CD4-positive, alpha-beta T cell treated with Interleukin-10 for 1 hour (primary cell): ENCODE measurements at places on chromosomes 3 and 15.
A peak's percentile ranks its signal among the peaks of the same experiment; 100 is the strongest.

DNA sequence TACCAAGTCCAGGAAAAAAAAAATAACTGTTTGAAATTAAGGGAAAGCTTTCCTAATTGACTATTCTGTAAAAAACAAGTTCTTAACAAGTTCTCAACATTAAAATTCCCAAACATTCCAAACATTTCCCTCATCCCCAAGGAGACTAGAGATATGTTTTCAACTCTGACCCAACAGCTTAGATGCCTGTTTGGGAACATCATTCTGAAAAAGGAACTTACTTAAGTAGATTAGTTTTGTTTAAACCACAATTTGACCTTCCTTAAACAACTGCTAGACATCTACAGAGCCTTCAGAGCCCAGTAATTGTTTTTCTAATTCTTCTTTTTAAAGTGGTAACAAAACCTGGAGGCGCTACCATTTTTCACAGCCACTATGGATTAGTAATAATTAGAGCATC, 12.8 kb downstream of the UBR1 start:
- DNase-seq = no peak

GRCh38 chr3:143849854-143850549, 1.7 kb upstream of the SLC9A9 start:
- peak; percentile 7 for DNase-seq

- no peak for DNase-seq
Measured at GRCh38 chr3:102177075-102177755, 257.6 kb upstream of the ZPLD1 start.

DNA sequence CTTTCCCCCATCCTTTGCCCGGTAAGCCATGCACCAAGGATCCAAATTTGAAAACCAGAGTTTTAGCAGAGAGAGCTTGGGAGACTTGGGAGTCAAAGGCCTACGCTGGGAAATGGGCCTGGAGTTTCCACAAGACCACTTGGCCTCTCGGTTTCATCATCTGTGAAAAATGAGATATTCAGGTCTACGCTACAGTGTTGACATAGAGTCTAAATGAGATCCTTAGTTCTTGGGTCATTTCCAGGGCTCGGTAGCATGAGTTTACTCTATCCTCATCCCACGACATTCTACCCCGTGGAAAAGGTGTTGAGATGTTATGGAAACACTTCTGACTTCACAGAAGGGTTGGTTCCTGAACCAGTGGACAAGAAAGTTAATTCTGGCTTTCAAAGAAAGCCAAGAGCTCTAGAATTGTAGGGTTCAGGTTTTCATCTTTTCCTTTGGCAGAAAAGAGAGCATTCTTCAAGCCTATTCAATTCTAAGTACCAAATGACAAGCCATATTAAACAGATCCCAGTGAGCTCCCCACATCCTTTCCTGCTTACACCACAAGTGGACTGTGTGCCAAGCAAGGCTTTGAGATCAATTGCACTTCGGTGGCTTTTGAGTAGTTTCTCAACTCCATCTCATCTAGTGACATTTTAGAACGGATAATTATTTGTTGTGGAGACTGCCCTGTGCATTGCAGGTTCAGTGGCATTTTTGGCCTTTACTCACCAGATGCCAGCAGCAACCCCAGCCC, 219.7 kb downstream of the SLCO3A1 start:
- DNase-seq = no peak

- no peak for DNase-seq
Measured at GRCh38 chr3:134094491-134094890, 64.8 kb upstream of the SLCO2A1 start.

GRCh38 chr3:179264449-179264848, 13.5 kb upstream of the KCNMB3 start:
- DNase-seq = no peak

- DNase-seq = no peak
Measured at GRCh38 chr3:14295801-14296200, 106.6 kb upstream of the SLC6A6 start.

DNA sequence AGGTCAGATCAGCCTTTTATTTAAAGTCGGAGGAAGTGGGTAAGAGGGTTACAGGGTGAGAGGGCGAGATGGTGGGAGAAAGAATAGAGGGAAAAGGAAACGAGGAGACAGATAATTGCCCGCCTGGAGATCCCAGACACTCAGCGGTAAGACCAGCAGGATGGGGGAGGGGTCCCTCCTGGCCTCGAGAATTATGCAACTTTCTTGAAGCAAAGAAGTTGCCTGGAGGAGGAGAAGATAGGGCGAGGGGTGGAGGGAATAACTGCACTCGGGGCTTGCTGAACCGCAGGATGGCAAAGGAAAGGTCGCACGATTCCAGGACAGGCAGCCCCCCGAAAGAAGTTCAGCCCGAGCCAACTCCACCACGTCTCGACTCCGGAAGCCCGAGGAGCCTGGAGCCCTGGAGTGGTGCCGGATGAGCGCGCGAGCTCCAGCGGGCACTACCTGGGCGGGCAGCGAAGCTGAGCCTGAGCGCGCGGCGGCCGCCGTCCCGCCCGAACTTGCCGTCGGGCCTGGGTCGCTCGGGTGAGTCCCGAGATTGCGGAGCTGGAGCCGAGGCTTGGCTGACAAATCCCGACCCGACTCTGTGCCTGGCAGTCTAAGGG, 402 bp downstream of the WWTR1 start:
- DNase-seq = no peak

GRCh38 chr3:18426597-18427193, 1.6 kb upstream of the SATB1 start:
- DNase-seq = no peak

GRCh38 chr3:63979093-63979885, 44.0 kb downstream of the PSMD6 start:
- peak; percentile 67 for DNase-seq

GRCh38 chr15:28888900-28889299, 3.1 kb downstream of the APBA2 start:
- no peak for DNase-seq

- no peak for DNase-seq
Measured at GRCh38 chr3:185477316-185477715, 21.5 kb downstream of the TMEM41A start.

DNA sequence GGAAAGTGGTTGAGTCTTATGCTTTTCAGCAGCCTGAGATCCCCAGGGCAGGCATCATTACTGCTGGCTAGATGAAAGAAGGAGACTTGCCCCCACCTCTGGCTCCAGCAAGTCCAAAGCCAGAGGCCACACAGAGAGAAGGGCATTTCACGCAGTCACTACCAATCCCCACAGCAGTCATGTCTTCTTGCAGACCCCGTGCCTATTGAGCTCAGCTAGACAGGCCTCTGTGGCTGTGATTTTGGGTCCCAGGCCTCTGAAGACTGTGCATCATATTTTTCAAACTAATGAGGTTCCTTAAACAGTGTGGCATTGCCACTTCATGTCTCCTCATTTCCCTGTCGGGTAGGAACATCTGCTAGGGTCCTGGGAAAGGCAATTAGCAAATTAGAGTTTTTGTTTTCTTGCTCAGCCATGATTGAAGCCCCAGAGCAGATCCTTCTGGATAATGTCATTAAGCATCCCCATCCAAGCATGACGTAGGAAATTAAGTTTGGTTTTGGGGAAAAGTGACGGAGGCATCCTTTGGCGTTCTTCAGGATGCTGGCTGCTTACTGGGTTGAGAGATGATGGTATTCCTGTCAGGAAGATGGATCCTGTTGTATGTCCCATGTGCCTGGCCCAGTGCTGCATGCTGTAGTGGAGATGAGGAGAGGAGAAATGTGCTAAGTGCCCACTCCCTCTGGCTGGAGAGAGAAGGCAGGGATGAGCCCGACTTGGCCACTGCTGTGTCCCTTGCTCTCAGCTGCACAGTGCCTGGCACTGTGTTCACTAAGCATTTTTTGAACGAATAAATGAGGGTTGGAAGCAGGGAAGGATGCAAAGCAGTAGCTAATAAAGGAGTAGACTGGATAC, 7.0 kb downstream of the SPSB4 start:
- no peak for DNase-seq

DNA sequence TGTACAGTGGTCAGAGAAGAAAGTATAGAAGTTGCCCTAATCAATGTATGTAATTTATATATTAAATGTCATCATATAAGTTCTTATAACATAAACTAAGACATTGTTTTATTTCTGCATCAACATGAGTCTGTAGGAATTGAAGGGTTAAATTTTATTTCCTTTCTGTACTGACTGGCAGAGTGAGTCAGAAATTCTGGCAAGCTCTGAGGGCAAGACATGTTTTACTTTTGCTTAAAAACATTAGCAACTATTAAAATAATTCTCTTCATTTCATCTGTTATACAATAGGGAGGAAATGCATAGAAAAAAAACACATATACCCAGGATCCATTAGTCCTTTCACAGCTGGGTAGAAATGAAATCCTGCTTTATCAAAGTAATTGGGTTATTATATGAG, 171.4 kb upstream of the ALCAM start:
- DNase-seq = no peak

GRCh38 chr3:150639262-150639661, 36.1 kb downstream of the SELENOT start:
- no peak for DNase-seq

DNA sequence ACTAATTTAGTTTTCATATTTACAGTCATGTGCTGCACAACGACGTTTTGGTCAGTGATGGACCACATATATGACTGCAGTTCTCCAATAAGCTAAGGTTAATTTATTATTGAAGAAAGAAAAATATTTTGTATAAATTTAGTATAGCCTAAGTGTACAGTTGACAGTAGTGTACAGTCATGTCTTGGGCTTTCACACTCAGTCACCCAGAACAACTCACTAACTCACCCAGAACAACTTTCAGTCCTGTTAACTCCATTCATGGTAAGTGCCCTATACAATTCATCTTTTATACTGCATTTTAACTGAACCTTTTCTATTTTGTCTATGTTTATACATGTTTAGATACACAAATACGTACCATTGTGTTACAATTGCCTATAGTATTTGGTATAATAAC, 3.8 kb upstream of the GABRR3 start:
- no peak for DNase-seq

GRCh38 chr3:128607710-128608048, 42.9 kb downstream of the RPN1 start:
- no peak for DNase-seq

DNA sequence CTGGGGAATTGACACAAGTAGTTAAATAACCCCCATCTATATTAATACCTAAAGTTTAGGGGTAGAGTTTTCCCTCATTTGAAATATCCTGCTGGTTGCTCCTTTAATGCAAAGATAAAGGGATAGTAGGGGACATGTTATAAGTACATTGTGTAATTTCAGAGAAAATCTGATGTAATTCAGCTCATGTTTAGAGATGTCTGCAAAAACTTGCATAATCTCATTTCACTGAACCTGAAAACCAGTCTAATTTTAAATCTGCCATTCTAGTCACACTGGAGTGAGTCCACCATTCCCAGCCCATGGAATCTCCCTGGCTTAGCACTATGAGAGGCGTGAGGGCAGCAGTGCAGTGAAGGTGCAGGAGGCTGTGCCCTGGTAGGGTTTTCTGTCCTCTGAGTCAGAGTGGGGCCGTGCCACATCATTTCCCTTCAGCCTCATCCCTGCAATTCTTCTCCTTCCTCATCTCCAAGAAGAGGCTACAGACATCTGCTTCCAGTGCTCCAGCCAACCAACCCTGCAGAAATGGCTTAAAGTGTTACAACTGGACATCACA, 246.3 kb upstream of the UMPS start:
- no peak for DNase-seq

DNA sequence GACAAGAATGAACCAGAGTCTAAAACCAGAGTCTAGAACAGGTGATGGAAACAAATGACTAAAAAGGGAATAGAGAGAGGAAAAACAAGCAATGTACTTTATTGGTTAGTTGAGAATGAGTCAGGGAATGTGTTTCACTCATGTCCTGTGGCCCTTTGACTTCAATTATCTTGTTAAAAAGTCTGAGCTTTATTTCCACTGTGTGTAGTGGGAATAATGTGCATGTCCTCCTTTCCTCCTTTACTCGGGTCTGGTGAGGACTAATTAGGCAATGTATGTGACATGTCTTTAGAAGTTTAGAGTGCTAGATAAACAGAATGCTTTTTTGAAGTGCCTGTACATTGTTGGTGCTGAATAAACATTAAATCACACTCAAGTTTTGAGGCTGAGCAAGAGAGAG, 21.3 kb downstream of the LSAMP start:
- no peak for DNase-seq

DNA sequence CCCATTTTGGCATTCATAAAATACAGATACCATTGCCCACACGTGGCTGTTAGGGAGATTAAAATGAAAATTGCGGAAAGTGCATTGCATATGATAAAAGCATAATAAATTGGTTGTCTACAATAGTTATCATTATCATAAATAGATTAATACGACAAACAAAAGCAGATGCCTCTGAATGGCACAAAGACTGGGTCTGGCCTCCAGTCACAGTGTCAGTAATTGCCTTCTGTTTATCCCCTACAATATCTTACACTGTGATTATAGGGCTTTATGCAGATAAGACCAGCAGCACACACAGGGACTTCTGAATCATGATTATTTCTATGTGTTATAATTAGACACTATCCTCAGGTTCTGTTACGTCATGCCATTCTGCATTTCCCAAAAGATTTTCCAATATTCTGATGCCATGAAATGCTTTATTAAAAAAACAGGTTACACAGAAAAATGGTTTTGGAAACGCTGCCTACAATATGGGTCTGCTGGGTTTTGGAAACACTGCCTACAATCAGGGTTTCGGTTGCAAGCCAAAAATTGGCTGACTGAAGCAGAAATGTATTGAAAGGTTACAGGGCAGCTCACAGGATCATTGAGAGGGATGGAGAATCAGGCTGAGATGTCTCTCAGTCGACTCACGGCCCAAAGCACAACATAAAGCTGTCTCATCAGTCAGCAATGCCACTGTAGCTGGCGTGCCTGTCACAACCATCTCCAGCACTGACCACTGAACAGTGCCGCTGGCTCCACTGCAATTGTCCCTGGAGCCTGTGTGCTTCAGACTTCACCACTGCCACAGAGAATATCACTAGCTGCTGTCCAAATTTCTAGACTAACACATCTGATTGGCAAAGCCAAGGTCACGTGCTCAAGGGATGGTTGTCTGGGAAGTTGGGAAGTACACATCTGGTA, 248.1 kb downstream of the ERC2 start:
- DNase-seq = no peak

DNA sequence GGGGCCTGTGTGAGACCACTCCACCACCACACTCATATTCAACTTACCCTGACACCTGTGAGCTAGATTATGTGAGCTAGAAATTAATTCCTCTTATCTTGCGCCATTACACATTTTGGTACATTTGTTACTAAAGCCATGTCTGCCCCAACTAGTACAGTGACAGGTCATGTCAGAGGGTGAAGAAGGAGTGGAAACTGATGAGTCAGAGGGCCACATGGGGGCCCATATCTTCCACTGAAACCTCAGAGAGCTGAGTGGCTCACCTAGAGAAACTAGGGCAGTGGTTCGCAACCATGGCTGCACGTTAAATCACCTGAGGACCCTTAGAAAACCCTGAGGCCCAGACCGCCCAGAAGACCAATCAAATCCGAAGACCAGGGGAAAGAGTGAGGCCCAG, 15.7 kb upstream of the MEF2A start:
- no peak for DNase-seq

- DNase-seq = no peak
Measured at GRCh38 chr15:76979996-76980520, 14.9 kb upstream of the PSTPIP1 start.

GRCh38 chr15:78317145-78317836, 17.9 kb upstream of the SKIC8 start:
- no peak for DNase-seq
